ENCODE measurements at places on chromosomes 4 and X.
A peak's percentile ranks its signal among the peaks of the same experiment; 100 is the strongest.

GRCh38 chr4:12084690-12085089, 656.0 kb upstream of the HS3ST1 start:
- no peak for DNase-seq

DNA sequence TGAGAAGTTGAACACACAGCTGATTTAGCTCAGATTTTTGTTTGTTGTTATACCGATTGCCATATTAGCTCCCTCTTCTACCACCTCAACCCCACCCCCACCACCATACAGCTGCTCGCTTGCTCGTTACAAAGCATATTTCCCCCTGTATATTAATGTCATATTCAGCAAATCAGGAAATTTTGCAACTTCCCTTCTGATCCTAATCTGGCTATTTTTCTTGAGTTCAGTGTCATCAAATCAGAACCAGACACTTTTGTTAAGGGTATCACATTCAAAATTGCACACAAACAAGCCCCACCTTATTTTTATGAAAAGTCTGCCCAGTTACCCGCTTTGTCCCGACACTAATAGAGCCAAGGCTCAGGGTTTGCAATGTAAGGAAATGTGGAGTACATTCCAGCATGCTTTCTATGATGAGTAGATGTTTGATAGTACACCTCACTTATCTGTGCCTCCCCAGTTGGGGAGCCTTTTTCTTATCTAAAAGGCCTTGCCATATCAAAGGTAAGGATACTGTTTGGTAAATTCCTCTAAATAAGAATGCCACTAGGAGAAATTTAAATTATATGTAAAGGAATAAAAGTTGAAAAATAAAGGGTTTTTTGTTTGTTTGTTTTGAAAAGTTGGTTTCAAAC, 212.2 kb downstream of the CBR4 start:
- DNase-seq: no peak

DNA sequence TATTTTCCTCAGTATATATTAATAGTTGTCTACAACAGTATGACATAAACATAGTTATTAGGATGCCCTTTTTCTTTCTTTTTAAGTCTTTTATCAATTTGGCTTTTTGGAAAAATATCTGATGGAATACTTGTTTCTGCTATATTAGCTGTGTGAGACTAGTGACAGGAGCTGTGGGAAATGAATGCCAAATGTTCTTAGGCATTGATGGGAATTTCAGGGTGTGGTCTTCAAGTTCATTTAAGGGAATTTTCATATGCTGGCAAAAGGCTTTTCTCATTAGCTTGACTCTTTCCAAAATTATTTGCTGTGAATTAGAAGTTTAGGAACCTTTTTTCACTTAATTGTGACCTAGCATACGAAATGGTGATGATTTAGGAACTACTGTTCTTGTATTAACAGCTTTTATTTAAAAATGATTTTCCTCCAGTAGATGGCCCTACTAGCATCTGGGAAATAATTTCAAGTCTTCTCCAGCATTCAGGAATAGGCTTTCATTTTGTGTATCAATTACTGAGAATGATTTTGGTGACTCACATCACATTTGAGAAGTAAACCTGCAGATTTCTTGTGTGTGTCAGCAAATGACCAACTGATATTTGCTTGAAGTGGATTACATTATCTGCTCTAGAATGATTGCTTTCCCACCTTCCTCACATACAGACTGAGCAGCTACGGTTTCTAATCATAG, 70.9 kb downstream of the HTT start:
- no peak for DNase-seq

DNA sequence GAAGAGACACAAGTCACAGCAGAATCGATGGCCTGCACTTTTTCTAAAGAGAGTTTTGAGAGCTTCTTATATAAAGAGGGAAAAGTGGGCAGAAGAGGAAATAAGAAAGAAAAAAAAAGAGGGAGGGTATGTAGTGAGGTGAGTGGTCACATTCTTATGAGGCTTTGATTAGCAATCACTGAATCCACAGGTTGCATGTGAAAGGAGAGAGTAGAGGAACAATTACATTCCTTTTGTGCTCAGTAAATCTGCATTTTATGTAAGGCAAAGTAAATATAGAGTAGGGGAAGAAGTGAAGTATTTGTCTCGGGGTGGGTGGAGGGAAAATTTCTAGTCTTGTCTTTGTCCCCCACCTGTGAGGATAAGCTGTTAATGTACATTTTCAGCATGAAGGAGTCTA, 26.8 kb upstream of the MBTPS2 start:
- DNase-seq: no peak

DNA sequence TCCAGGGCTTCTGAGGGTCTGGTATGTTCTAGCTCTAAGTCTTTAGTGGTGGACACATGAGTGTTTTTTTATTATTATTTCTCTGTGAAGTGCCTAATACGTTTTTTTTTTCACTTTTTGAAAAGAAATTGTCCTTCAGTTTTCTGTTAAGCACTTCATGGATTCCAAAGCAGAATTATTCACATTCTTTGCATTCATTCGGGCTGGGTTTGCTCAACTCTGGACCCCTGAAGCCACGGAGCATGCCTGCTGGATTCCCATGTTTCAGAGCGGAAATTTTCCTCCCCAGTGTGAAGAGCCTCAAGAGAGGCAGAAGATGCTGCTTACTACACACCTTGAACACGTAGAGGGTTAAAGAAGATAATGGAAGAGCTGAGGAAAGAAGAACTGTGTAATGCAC, 107.5 kb downstream of the EGF start:
- DNase-seq: no peak

DNA sequence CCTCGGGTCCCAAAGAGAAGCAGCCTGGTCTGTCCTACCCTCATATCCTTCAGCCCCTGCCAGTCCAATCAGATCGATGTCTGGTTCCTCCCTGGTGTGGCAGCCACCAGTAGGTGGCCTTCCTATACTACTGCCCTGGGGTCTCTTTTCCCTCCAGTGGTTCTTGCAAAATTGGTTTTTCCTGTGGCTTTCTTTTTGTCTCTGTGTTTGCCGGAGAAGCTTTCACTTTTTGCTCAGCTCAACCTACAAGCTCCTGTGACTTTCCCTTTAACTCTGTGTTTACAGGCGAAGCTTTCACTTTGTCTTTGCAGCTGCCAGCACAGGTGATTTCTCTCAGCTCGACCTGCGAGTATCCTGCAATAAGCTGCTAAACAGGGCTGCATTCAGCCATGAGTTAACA, 46.8 kb downstream of the UGT2A3 start:
- DNase-seq: no peak

DNA sequence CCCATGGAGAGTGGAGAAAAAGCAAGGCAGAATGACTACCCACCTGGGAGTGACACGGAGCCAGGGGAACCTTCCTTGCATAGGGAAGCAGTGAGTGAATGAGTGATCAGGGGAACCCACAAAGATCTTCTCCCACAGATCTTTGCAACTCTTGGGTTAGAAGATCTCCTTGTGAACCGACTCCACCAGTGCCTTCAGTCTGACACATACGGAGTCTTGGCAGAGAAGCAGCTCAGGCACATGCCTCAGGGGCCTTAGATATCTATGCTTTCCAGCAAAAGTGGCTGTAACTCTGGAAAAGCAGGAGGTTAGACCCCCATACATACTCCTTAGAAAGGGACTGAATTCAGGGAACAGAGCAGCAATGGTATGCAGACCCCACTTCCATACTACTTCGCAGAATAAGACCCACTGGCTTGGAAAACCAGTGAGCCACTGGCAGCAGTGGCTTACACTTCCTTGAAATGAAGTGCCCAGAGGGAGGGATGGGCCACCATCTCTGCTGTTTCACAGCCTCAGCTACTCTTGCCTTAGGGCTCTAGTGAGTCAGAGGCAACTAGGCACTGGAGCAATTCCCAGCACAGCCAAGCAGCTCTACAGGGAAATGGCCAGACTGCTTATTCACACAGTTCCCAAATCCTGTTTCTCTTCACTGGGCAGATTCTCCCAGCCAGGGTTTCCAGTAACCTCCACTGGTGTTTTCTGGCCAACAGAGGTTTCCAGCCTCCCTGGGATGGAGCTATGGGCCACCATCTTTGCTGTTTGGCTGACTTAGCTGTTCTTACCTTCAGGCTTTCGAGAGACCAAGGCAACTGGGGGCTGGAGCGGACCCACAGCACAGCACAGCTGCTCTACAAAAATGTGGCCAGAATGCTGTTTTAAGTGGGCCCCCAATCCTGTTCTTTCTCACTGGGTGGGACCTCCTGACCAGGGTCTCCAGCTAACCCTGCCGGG, 82.8 kb upstream of the TCEAL2 start:
- DNase-seq: no peak

GRCh38 chr4:183934761-183935160, 29.7 kb downstream of the STOX2 start:
- no peak for DNase-seq

DNA sequence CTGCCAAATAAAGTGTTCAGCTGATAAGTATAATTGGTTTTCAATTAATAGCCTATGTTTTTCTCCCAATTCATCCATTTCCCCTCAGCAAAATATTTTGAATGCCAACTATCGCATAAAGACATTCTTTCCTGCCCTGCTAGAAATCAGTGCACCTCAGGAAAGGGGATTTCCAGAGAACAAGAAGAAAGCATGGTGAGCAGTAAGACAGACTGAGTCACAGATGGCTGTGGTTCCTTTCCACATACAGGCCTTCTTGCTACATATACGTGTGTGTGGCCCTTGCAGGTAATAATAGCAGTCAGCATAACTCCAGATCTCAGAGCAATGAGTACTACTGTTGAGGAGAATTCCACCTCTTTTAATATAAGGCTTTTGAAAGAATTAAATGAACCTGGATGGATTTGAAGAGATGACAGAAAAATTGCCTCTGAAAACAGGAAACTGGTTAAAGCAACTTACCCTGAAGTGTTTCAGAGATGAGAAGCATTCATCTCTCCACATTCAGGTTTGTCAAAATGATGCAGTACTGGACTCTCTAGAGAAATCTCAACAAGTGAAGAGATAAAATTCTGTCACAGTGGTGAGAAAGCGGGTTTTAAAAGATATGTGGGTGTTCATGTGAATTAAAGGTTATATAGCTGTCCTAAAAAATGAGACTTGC, 13.6 kb downstream of the GASK1B start:
- DNase-seq: no peak

DNA sequence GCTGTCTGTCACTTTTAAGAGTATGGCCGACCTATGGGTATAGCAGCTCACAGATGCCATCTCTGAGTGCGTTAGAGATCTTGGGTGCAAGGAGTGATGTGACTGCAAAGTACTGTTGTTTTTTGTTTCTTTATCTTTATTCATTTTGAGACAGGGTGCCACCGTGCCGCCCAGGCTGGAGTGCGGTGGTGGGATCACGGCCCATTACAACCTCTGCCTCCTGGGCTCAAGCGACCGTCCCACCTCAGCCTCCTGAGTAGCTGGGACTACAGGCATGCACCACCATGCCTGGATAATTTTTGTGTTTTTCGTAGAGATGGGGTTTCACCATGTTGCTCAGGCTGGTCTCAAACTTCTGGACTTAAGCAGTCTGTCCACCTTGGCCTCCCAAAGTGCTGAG, 71.4 kb downstream of the CCKAR start:
- DNase-seq: no peak

- DNase-seq: no peak
Observed at GRCh38 chrX:3811331-3812311, 98.2 kb upstream of the PRKX start.

- DNase-seq: no peak
Observed at GRCh38 chr4:56658528-56658927, 22.6 kb downstream of the HOPX start.

- DNase-seq: no peak
Observed at GRCh38 chr4:113639326-113639725, 122.2 kb downstream of the CAMK2D start.

GRCh38 chrX:123749643-123750042, 16.8 kb upstream of the THOC2 start:
- DNase-seq: no peak

- DNase-seq: no peak
Observed at GRCh38 chrX:148609515-148610327, 109.3 kb downstream of the AFF2 start.

DNA sequence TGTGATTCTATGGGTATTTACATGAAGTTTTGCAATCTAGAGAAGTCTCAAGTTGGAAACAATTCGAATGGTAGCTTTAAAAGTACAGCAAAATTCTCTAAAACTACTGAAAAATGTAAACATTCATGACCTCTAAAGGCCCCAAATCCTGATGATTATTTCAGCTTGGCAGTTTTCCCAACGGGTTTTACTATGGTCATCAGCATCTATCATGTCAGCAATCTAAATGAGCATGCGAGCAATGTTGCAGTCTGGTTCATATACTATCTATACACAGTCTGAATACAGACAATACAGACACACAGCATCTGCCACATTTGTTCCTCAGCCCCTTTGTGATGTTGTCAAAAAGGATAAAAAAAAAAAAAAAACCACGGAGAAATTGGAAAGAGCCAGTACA, 790.3 kb upstream of the HTR2C start:
- DNase-seq: no peak

GRCh38 chrX:114619874-114620273, 36.0 kb downstream of the HTR2C start:
- DNase-seq: no peak

- no peak for DNase-seq
Observed at GRCh38 chr4:126664839-126665238, 967.9 kb upstream of the INTU start.

GRCh38 chr4:143252478-143252877, 67.8 kb downstream of the USP38 start:
- DNase-seq: no peak

- DNase-seq: no peak
Observed at GRCh38 chrX:68060506-68061205, 372.6 kb downstream of the OPHN1 start.

- peak; percentile 60 for DNase-seq
Observed at GRCh38 chr4:663438-664428, 10.3 kb downstream of the ATP5ME start.

- DNase-seq: no peak
Observed at GRCh38 chrX:40245488-40246071, 147.8 kb upstream of the BCOR start.
